ENCODE measurements at places on chromosomes 2 and 18.

DNA sequence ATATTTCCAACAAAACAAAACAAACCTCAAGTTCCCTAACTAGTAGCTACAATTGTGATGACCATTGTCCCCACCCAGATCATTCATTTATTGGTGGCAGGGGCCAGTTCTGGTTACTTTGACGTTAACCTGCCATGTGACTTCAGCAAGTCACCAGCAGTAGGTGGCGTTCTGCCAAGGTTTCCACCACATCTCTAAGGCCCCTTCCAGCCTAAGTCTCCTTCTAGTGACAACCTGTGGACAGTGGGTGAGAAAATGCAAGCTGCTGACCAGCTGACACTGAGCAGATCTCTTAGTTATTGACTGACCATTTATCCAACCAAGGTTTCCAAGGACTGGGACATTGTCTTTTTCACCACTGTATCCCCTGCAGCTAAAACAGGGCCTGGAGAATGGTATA lies 98.4 kb downstream of the GPR39 start:
- DNase-seq = no peak

- DNase-seq = no peak
These were observed 10.3 kb downstream of the ALPI start for GRCh38 chr2:232466221-232466620.

GRCh38 chr2:218010140-218010983 lies 7.6 kb upstream of the TNS1 start:
- no peak for DNase-seq

GRCh38 chr2:160952464-160953254 lies 207.6 kb upstream of the TANK start:
- no peak for DNase-seq

GRCh38 chr18:2588666-2589344 lies 17.4 kb downstream of the NDC80 start:
- no peak for DNase-seq

DNA sequence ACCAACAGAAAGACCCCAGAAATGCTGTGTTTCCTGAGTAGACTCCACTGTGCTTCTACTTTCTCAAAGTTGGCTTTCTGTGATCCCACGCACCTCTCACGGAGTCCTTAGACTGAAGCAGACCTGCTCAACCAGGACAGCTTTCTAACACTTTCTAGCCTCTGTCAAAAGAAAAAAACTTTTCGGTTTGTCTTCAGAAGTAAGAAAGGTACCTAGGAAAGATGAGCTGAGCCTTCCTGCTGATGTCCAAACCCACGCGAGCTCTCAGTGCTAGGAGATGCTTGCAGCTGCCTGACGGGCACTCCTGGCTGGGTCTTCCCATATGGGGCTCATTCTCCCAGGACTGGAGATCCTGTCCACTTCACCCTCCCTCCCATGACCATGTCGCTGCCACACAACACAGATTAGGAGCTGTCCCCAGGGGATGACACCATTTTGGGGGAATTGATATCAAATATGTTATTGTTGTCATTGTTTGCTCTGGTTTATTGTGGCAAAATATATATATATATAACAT lies 49.2 kb upstream of the DAPL1 start:
- DNase-seq = no peak

- no peak for DNase-seq
These were observed 55.5 kb downstream of the SLC9A2 start for GRCh38 chr2:102674836-102675235.

DNA sequence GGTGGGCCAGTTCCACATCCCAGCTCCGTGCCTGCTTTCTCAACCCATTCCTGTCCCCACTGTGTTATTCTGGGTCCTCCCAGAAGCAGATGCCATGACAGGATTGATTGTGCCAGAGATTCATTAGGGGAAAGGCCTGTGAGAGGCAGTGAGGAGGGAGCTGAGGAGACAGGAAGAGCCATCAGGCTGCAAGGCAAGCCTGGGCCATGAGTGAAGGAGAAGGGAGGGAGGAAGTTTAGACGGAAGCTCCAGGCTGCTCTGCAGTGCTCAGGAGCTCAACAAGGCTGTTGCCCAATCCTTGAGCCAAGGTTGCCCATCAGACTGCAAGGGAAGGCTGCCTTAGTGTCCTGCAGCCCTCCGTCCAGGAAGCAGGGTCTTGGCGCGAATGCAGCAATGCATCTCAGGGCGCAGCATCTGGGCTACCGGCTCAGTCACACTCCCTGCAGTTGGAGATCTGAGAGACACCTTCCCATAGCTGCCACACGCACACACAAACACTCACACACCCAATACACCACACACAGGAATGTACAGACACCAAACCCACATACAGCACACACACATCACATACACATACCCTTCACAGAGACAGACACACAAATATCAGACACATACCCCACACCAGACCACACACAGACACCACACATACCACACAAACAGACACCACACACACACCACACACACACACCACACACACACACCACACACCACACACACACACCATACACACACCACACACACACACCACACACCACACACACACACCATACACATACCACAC lies 139.5 kb upstream of the NDUFV2 start:
- no peak for DNase-seq

DNA sequence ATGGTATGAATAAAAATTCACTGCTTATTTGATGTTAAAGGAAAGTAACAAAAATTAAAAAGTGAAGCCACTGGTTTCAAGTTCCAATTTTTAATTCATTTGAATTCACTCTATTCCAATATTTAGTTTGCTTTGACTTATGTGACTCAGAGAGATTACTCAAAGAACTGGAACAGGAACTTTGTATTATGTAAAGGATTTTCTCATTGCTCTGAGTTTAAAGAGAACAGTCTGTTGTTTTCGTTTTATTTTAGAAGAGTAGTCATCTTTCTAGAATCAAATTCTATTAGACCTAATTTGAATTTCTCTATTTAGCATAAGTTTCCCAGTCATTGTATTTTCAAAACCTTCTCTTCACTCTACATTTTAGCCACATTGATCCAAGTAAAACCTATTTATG lies 300.1 kb upstream of the SLC8A1 start:
- DNase-seq = no peak

DNA sequence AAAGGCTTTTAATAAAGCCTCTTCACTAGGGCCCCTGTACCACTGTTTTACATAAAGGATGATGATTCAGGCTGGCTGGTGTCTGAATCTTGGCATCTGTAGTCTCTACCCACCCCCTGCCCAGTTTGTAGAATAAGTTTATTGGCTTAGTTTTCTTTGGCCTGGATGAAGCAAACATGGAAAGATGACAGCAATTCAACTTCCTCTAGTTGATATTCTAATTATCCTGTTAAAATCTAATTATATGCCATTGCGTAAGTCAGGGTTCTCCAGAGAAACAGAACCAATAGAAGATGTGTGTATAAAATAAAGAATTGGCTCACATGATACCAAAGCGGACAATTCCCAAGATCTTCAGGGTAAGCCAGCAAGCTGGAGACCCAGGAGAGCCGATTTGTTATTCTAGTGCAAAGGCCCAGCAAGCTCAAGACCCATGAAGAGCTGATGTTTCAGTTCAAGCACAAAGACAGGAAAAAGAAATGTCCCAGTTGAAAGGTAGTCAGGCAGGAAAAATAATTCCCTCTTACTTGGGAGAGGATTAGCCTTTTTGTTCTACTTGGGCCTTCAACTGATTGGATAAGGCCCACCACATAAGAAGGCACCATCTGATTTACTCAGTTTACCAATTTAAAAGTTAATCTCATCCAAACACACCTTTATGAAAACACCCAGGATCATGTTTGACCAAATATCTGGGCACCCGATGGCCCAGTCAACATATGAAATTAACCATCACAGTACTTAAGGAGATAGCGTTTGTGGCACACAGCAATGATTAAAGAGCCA lies 82.6 kb upstream of the LYPD1 start:
- no peak for DNase-seq

- DNase-seq = no peak
These were observed 34.5 kb upstream of the CTAGE1 start for GRCh38 chr18:22452226-22452668.

DNA sequence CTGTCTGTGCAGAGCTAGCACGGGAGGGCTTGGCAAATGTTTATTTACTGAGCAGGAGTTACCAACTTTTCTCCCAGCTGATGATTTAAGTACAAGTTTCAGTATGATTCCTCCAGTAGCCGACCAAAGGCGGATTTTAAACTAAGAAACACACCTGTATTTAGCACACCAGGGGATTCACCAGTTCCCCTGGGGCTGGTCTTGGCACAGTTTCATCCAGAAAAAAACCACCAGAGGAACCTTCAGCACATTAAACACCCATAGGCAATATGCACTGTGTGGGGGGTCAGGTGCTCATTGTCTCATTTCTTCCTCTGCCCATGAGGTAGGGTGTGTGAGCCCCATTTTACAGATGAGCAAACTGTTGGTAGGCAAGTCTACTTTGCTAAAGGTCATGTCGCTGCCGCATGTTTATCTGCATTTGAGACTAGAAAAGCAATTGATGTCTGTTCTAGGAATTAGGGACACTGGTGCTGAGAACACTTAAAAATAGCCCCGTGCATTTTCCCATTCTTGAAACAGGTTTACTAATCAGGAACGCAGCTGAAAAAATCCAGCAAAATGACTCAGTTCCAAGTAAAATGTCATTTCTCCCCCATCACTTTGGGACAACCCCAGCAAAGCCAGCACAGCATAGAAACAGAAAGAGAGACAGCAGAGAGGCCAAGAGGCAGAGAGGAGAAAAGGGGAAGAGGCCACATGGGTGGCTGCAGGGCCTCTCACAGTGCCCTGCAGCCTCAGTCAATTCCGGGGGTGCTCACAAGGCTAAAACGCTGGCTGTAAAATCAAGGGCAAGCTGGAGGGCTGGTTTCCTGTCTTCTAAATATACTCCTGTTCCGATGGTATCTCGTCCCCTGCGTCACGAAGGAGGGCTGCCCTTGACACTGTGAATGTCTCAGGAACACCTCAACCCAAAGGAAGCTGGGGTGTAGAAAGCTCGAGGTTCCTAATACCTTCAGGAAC lies 166.8 kb upstream of the ID2 start:
- no peak for DNase-seq

- no peak for DNase-seq
These were observed 74.6 kb downstream of the CD8B2 start for GRCh38 chr2:106561803-106562202.

DNA sequence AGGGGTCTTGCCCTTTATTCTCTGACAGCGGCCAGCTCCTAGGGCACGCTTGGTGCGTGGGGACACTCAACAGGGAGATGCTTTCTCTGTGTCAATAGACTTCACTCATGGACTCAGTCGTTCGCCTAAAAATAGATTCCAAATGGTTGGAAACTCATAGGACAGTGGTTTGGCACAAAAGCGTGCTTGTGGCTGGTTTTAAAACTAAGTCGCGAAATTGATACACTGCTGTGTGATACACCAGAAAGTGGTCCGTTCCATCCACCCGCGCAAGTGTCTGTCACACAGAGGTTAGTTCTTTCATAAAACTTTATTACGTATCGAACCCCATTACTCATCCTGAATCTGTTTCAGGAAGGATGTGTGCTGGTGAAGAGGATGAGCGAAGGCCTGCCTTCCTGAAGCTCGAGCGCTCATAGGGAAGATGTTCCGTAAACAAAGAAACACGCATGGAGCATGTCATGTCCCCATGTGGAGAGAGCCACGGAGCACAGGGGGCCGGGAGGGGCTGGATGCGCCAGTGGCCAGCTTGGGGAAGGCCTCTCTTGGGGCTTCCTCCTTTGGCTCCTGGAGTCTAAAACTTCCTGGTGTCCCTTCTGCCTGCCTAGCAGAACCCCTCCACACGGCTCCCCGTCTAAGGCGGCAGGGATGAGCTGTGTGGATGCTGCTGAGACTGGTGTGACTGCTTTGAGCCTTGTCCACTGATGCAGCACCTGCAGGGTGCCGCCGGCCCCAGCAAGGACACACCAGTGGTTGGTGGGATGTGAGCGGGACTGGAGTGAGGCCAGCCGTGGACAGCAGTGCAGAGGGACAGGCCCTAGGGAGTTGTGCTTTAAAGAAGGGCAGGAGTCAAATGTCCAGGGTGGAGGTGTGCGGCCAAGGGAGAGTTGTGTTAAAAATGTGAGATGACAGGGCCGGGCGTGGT lies 207.2 kb downstream of the GBX2 start:
- no peak for DNase-seq

DNA sequence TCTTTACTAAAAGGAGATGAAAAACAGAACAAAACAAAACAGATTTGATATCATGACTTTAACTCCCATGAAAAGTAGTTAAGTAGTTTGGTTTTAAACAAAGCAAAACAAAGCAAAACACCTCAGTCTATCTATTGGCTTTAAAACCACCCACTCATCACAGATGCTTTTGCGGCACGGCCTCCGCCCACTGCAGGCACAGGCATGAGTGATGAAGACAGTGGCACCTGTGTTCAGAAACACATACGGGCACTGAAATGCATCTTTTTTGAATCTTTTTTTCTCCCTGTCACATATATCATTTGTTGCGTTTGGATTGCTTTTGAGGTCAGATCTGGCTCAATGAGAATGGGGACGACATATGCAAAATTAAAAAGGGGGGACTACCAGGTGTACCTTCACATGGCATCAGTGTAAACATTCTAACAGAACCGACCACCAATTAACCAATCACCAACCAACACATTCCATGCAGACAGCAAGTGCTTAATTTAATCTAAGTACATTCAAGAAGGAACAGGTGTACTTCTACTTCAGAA lies 147.4 kb upstream of the REV1 start:
- DNase-seq = no peak

GRCh38 chr2:20608666-20609348 lies 42.1 kb downstream of the HS1BP3 start:
- no peak for DNase-seq

All from cortex of kidney (tissue), 1 donor.